ENCODE measurements at places on chromosomes 7 and 10.

DNA sequence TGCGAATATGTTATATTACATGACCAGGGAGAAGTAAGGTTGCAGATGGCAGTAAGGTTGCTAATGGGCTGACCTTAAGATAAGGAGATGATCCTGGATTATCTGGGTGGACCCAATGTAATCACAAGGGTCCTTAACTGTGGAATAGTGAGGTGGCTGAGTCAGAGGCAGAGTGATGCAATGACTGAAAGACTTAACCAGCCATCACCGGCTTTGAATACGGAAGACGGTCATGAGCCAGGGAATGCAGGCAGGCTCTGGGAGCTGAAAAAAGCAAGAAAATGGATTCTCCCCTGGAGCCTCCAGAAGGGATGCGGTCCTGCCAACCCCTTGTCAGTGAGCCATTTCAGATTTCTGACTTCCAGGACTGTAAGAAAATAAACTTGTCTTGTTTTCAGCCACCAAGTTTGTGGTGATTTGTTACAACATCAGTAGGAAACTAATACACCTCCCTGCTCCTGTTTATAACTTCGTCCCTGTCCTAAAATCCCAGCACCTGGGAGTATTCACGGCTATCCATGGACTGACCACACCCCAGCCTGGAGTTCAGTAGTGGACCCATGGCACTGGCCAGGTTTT, 4.6 kb upstream of the C10orf95 start:
- DNase-seq, result no peak
- no peaks in the 10 kb centered on the region for H3K36me3 ChIP-seq
- peaks cover 9% of the 10 kb centered on the region for H3K4me1 ChIP-seq
- H3K27ac ChIP-seq, result no peak overlapping the region

DNA sequence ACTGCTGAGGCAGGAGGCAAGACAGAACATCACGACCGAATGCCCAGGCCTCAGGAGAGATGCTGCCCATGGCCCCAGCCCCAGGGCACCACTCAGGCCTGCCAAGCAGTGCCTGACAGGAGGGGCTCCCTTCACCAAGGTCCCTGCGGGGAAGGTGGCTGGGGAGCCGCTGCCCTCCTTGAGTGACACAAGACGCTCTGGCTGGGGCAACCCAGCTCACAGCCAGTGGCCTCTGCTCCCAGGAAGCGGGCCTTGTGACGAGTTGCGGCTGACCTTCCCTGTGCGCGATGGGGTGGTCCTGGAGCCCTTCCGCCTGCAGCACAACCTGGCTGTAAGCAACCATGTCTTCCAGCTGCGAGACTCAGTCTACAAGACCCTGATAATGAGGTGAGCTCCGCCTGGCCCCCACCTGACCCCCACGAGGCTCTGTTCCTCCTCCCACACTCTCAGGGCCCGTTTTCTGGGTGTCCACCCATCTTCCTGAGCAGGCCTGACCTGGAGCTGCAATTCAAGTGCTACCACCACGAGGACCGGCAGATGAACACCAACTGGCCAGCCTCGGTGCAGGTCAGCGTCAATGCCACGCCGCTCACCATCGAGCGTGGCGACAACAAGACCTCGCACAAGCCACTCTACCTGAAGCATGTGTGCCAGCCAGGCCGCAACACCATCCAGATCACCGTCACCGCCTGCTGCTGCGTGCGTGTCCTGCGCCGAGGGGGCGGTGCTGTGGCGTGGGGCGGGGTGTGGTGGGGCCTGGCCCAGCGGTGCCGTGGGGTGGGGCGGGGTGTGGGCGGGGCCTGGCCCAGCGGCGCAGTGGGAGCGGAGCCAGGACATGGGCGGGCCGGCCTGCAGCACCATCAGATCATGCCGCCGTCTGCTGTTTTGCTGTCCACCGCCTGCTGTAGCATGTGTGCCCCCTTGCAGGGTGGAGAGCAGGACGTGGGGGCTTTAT, 12.8 kb downstream of the ZMIZ2 start:
- no peak overlapping the region for H3K4me3 ChIP-seq
- DNase-seq, result no peak
- H3K36me3 ChIP-seq, result peaks cover 17% of the 10 kb centered on the region
- no peaks in the 10 kb centered on the region for H3K4me1 ChIP-seq
- no peaks in the 10 kb centered on the region for H3K27me3 ChIP-seq
- no peak overlapping the region for H3K27ac ChIP-seq

GRCh38 chr7:94008537-94008936, 4.4 kb upstream of the BET1 start:
- peaks cover 4% of the 10 kb centered on the region for H3K4me1 ChIP-seq
- no peak for DNase-seq
- H3K4me3 ChIP-seq, result no peak overlapping the region
- H3K27me3 ChIP-seq, result peaks cover 31% of the 10 kb centered on the region
- no peak overlapping the region for H3K27ac ChIP-seq
- no peaks in the 10 kb centered on the region for H3K36me3 ChIP-seq

DNA sequence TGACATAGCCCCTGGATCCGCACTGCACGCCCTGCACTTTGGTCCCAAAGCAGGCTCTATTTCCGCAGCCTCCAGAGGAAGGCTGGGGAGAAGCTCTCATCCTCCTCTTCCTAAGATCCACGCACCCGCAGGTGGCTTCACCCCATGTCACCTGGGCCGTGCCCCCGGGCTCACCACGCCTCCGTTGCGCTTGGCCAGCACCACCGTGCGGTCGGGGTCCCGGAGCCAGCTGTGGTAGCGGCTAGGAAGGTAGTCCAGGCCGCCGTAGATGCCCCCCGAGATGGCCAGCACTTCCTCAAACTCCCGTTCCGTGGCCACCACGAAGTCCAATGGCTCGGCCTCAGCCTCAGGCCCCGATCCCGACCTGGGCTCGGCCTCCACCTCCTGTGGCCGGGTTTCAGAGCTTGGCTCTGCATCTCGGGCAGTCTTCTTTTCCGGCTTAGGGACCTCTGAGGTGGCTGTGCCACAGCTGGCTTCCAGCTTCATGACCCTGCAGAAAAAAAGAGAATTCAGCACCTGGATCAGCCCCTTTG, 5.7 kb downstream of the NAT16 start:
- no peak overlapping the region for H3K4me3 ChIP-seq
- no peaks in the 10 kb centered on the region for H3K36me3 ChIP-seq
- DNase-seq, result no peak
- H3K27me3 ChIP-seq, result peaks cover 95% of the 10 kb centered on the region

- no peaks in the 10 kb centered on the region for H3K27me3 ChIP-seq
- H3K4me3 ChIP-seq, result no peak overlapping the region
- H3K36me3 ChIP-seq, result peaks cover 17% of the 10 kb centered on the region
- no peak for DNase-seq
- H3K4me1 ChIP-seq, result no peaks in the 10 kb centered on the region
Measured at GRCh38 chr10:102534333-102534732, 30.6 kb downstream of the SUFU start.

DNA sequence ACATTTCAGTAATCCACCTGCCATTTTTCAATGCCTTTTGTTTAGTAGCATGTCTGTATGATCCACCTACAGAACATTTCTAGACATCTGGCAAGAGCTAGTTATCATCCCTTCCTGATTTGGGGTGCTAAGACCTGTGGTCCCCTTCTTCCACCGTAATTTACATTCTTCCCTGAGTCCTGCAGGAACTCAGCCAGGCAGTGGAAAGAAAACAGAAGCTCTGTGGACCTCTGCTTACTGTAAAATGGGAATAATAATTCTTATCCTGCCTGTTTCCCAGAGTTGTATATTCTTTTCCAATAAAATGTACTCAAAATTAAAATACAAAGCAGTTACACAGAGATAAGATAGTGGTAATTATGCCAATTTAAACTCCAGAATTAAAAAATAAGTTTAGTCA, 126.9 kb downstream of the TCF7L2 start:
- H3K36me3 ChIP-seq, result peaks cover 9% of the 10 kb centered on the region
- no peak overlapping the region for H3K4me3 ChIP-seq
- DNase-seq, result no peak
- peaks cover 40% of the 10 kb centered on the region for H3K4me1 ChIP-seq
- H3K27ac ChIP-seq, result no peak overlapping the region

DNA sequence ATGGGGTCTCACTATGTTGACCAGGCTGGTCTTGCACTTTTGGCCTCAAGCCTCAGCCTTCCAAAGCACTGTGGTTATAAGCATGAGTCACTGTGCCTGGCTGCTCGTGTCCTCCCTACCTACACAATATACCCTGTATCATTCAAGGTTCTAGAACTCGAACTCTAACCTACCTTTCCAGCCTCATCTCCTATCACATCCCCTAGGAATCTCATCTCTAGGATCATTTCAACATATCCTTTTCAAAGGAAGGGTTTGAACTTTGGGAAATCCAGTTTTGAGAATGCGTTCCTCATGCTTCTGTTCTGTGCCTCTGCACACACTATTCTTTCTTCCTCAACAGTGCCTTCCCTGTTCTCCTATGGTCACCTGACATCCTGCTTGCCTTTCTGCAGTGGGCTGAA, 87.8 kb upstream of the RHEB start:
- H3K4me1 ChIP-seq, result peaks cover 4% of the 10 kb centered on the region
- H3K27me3 ChIP-seq, result no peaks in the 10 kb centered on the region
- H3K4me3 ChIP-seq, result no peak overlapping the region
- no peak for DNase-seq

- no peaks in the 10 kb centered on the region for H3K36me3 ChIP-seq
- H3K4me3 ChIP-seq, result no peak overlapping the region
- H3K27ac ChIP-seq, result no peak overlapping the region
- DNase-seq, result no peak
- no peaks in the 10 kb centered on the region for H3K4me1 ChIP-seq
- H3K27me3 ChIP-seq, result no peaks in the 10 kb centered on the region
Measured at GRCh38 chr7:116938678-116939077, 14.6 kb upstream of the ST7 start.

DNA sequence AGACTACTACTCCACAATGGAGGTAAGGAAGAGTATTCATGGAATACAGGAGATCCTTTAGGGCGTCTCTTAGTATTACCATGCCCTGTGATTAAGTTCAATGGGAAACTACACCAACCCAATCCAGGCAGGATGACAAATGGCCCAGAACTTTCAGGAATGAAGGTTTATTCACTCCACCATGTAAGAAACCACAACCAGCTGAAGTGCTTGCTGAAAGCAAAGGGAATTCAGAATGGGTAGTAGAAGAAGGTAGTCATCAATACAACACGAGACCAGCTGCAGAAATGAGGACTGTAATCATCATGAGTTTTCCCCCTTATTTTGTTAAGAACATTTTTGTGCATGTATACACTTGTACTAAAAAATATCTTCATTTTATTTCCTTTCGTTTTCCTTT, 76.6 kb downstream of the GPR37 start:
- DNase-seq, result no peak
- no peaks in the 10 kb centered on the region for H3K36me3 ChIP-seq
- peaks cover under 1% of the 10 kb centered on the region for H3K27me3 ChIP-seq
- H3K27ac ChIP-seq, result no peak overlapping the region

All from type B pancreatic cell (in vitro differentiated cells).